ENCODE measurements at places on chromosomes 7 and 10. TPM values are rescaled to one million over a fixed set of nuclear protein-coding genes. Genes with fewer than 3 reads are reported as not detected.
A peak's percentile ranks its signal among the peaks of the same experiment; 100 is the strongest.

Gene TRIM74
- 3.3 TPM for total RNA-seq

Gene BEND7
- 17.5 TPM for total RNA-seq

Gene PIP
- total RNA-seq, result not detected

DNA sequence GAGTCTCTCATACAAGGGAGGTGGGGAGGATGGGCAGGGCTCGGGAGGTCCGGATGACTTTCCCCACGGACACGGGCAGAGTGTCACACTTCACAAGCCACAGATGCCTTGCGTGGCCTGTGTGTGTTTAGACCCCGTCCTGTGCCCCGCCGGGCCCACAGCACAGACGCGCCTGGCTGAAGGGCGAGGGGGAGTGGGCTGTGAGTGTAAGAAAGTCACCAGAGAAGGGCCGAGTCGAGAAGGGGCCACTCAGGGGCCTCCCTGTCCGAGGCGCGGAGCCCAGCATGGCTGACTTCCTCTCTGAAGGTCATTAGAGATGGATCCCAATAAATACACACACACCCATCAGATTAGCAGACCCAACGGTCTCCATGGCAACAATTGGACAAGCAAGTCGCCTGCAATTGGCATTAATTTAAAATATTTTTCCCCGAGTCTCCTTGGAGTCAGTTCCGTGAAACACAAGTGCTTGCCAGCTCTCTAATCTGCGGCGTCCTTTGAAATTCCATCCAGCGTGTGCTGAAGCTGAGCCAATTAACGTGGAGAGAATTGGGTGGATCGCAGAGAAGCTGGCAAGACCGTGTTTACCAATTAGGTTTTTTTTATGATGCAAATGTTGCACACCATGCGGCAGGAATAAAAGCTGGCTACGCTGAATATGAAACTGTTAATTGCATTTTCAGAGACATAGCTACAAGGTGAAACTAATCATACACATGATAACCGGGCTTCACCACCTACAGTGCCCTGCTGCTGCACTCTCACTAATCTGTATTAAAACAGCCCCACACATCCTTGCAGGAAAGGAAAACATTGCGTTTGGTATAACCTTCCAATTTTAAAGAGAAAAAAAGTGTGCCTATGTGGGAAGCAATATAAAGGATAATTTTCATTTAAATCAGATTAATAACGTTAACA lies 571.2 kb downstream of the PTPRN2 start:
- peak; percentile 73 for DNase-seq

DNA sequence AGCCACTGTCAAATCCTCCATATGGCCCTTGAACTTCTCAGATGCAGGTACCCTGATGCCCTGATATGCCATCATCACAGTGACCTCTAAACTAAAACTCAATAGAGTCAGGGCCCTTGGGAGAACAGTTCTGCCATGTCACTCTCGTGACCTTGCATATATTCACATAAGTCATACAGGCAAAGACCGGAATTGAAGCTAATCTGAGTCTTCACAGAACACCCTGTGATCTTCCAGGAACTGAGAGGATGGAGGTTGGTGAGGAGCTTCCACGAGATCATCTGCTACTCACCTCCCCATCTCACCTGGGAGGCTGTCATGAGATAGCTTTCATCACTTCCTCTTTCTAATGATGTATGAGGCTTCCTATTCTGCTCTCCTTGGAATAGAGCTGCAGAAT lies 228.7 kb upstream of the CCDC6 start:
- DNase-seq, result no peak

DNA sequence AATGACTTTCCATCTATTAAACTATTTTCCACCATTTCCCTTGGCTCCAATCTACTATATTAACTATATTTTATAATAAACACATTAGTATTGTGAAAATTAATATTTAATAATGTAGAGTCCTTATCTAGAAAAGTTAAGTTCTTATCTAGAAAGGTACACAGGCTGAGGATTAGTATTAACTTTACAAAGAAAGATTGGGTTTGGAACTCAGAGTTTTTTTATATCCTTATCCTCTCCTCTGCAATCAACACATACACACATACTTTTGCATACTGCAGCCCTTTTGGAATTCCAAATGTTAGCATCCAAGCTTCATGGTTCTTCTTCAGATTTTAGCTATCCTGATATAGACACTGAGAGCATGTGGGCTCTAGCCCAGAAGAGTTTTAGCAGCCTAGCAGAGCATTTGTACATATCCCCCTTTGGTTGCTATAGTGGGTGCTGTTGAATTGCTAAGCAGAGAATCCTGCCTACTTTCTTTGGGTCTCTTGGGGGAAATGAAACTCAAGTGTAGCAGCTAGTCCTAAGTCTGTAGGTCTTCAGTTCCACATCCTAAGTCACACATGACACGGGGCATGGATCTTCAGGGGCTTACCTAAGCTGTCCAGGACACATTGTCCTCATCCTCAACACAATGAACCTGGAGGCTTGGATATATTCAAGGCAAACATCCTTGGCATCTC lies 874.6 kb downstream of the LRMDA start:
- DNase-seq, result no peak

GRCh38 chr10:52768001-52768532 lies 4.5 kb downstream of the MBL2 start:
- no peak for DNase-seq

All from body of pancreas (tissue), 4 donors.